ENCODE measurements at places on chromosomes 5 and 9.

GRCh38 chr5:17132444-17133083, 84.9 kb upstream of the BASP1 start:
- DNase-seq, result no peak

GRCh38 chr5:149138182-149138923, 2.9 kb upstream of the ABLIM3 start:
- DNase-seq, result no peak

- no peak for DNase-seq
Observed at GRCh38 chr9:16267281-16268066, 603.0 kb downstream of the BNC2 start.

GRCh38 chr5:93289942-93290341, 291.1 kb downstream of the NR2F1-AS1 start:
- no peak for DNase-seq

GRCh38 chr5:119063579-119064379, 7.1 kb upstream of the DMXL1 start:
- no peak for DNase-seq

DNA sequence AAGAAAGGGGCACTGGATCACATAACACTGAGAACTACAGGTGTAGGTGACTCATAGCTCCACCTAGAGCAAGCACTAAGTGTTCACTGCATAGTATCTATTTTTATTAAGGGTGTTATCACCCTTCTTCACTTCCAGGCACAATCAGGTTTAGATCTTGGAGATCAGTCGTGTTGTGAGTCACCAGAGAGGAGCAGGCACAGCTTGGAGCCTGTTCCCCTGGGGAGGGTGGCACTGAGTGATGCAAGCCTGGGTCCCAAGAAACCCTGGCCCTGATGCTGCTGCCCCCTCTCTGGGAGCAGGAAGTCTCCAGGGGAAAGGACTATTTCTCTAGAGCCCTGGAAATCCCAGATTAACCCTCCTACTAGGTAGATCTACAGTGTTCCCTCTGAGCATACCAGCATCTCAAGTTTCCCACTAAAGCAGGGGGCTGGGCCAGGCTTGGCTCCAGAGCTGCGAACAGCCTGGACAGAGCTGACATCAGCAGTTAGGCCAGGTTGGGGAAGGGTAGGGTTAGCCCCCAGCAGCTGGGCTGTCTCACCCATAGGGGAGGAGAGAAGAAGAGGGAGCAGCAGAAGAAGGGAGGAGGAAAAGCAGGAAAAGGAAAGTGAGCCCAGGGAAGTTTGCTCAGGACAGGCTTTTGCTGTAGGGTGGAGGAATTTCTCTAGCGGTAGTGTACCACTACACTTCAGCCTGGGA, 28.1 kb upstream of the SPINK4 start:
- no peak for DNase-seq

DNA sequence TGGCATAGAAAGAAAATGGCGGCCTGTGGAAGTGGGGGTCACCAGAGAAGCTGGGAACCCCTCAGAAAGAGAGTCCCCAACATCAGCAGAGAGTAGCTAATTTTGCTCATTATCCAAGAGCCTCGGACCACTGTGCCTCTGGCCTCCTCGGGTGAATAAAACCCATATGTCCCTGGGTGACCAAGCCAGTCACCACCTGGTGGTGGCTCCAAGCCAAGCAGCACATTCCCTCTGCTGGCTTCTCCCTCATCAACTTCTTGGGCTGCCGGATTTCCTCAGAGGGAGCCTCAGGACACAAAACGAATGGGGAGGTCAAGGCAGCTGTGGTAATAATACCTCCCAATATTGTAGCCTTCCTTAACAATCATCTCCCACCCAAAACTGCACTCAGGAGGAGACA, 242.5 kb downstream of the NFIB start:
- DNase-seq, result no peak

- no peak for DNase-seq
Observed at GRCh38 chr5:123264394-123264793, 158.8 kb downstream of the CEP120 start.

GRCh38 chr9:87959916-87960581, 14.3 kb downstream of the CDK20 start:
- no peak for DNase-seq

DNA sequence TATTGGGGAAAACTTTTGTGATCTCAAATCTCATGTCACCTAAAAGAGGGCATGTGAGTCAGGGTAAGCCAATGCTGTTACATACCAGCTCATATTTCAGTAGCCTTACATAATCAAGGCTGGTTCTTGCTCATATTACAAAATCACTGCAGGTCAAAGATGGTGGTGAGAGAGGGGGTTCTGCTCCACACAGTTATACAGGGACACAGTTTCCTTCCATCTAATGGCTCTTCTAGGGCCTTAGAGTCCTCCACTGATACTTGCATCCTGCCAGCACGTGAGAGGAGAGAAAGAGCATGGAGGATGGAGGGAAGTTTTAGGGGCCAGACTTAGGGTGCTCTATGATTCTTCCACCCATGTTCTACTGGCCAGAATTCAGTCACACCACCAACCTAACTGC, 130.0 kb downstream of the LIFR start:
- no peak for DNase-seq

GRCh38 chr9:134455934-134456755, 129.9 kb downstream of the RXRA start:
- DNase-seq, result no peak

DNA sequence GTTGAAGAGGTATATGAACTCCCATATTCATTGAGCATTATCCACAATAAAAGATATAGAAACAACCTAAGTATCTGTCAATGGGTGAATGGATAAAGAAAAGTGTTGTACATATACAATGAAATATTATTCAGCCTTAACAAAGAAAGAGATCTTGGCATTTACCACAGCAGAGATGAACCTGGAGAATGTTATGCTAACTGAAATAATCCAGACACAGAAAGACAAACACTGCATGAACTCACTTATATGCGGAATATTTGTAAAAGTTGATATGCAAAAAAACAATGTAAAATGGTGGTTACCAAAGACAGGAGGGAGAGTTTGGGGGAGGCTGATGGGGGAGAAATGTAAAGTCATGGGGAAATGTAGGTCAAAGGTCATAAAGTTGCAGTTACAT, 278.7 kb downstream of the ZNF608 start:
- DNase-seq, result no peak

DNA sequence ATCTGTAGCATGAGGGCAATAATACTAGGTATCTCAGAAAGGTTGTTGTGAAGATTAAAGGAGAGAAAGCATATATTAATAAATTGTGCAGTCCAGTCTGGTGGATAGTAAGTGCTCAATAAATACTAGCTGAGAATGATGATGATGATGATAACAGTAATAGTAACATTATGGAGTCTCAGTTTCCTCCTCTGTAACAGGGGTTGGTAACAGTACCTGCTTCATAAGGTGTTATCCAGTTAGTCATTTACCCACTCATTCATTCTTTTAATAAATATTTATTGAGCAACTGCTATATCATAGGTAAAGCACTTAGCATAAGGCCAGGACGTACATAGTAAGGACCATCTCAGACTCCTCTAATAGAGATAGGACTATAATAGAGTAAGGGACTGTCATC, 7.6 kb downstream of the SLC6A7 start:
- no peak for DNase-seq

DNA sequence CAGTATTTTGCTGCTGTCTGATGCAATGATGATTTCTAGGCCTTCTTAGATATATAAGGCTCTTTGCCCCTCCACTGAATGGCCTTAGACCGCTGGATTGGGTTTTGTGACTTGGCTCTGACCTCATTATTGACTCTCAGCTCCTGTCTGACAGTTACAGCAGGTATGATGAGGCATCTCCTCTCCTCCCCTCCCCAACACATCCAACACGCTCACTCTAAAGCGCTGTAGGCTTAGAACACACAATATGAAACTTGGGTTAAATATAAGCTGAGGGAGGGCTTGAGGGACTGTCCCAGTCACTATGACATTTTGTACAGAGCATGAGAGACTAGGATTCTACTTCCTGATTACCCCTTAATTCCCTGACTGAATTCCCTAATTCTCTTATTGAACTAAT, 18.8 kb upstream of the CER1 start:
- no peak for DNase-seq

DNA sequence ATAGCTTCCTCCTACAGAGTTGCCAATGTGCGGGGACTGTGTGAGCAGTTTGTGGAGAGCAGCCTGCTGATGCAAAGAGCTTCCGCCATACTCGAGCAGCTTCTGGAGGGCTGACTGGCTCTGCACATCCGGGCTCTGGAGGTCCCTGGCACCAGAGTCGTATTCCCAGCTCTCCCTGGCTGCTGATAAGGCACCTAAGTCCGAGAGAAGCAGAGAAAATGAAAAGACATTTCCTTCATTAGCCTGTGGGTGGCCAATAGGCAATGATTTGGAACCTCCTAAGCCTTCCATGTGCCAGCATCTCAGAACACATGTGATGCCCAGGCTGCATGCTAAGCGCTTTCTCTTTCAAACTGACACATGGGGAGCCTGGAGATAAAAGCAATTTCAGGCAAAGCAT, 94.3 kb downstream of the TSSK1B start:
- DNase-seq, result no peak

DNA sequence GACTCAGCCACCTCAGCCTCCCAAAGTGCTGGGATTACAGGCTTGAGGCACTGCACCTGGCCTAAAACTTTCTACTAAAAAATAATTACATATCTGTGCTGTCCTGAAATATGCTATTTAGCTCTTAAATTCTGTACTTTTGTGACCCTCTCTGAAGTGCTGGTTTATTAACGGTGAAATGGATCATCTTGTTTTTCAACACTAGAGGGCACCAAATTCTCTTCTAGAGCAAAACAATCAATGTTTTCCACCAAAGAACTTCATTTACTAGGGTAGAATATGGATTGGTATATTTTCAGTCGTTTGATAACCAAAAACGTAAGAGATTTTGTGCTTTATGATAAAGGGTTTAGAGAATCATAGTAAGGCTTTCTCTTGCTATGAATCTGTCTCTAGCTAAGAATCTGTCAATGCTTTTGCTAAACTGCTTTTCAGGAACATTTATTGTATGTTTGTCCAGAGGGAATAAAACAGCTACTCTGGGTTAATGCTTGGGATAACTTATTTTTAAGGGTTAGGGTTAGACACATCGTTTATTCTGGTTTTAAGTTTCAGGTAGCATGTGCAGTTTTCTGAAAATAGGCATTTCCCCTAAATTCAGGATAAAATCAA, 63.6 kb downstream of the RNF180 start:
- DNase-seq, result peak; percentile 12

DNA sequence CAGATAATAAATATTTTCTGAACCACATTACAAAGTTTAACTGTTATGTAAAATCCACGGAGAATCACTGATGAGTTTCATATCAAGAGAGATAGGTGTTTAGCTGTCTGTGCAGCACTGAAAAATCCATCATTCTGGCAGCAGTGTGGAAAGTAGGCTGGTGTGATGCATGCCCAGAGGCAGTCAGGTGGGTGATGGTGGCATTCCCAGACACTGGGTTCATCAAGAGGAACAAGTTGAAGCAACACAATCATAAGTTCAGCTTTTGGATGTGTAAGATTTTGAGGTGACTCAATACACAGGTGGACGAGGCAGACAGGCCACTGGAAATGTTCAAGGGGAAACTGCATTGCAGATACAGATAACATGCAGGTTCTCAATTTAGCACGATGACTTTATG, 11.9 kb downstream of the DNAH5 start:
- DNase-seq, result no peak

DNA sequence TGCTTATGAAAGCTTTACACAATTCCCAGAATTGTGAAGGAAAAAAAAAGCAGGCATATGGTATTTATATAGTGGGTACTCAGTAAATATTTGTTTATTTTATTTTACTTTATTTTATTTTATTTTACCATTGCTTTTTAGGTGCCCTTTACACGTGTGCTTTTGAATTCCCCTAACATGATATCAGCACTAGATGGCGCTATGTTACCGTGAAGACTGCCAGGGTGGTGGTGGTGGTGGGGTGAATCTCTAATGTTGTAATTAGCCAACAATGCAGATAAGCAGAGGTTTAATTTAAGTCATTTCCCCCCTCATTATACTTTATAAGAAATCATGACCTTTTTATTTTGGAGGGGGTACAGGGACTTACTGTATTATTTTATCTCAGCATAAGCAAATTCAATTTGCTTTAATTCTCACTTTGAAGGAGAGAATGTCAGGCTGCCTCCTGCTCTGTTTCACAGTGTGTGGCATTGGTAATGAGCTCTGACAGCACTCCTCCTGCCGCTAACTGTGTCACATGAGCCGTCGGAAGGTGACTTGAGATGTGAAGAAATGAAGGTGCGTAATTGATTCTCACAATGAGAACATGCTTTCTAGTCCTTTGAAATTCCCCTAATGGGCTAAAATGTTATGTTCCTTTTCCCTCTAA, 165.6 kb downstream of the YTHDC2 start:
- no peak for DNase-seq

GRCh38 chr5:103402851-103403250, 144.3 kb downstream of the MACIR start:
- DNase-seq, result no peak

GRCh38 chr5:150623152-150623877, 17.1 kb upstream of the SYNPO start:
- no peak for DNase-seq

DNA sequence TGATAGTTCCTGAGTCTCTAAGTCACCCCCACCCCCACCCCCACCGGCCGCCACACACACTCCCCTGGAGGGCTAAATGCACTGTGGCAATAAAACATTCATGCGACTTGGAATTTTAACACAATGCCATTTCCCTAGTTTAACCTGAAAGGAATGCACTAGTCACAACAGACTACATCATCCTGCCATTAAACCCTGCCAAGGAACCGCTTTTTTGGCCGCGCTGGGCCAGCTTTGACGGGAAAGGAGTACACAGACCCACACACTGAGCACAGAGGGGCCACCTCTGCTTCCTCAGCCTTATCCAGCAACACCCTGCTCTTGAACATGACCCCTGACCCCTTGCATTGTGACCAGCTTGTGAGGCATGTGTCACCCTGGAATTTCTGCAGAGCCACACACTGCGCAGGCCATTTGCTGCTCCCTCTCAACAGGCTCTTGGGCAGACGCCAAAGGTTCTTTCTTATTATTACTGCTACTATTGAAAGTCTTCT, 165.3 kb downstream of the BNC2 start:
- DNase-seq, result no peak

DNA sequence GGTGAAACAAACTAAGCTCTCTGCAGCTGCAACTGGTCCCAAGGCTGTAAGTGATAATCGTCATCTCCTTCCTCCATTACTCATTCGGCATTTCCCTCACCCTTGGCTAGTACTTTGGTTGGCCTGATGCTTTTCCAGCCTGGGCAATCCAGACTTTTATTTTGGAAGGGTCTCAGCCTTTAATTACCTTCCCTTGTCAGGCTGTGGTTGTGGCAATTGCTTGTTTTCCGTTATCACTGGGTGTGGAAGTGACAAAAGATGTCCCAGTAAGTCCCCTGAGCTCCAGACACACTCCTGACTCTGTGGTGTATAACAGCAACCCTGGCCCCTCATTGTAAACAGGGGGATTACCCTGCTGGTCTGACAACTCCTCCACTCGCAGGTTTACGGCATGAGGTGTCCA, 6.3 kb upstream of the FAF2 start:
- DNase-seq, result no peak

DNA sequence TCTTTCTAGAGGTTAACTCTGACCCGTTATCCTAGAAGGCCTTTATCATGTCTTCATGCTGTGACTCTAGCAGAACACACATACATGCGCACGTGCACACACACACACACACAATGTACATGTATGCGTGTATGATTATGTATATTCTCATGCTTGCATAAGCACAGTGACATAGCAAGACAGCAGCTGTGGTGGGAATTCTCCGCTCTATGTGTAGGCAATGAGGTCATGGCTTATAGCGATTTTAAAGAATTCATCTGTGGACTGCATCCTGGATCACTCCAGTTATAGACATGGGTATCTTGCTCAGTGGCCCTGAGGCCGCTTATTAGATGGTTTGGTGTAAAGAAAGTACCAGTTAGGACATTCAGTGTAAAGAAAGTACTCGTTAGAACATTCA, 106.2 kb downstream of the FBXL7 start:
- DNase-seq, result no peak

Measured in GM12892 (cell line).